ENCODE measurements at places on chromosomes 5 and 9.
A peak's percentile ranks its signal among the peaks of the same experiment; 100 is the strongest.

DNA sequence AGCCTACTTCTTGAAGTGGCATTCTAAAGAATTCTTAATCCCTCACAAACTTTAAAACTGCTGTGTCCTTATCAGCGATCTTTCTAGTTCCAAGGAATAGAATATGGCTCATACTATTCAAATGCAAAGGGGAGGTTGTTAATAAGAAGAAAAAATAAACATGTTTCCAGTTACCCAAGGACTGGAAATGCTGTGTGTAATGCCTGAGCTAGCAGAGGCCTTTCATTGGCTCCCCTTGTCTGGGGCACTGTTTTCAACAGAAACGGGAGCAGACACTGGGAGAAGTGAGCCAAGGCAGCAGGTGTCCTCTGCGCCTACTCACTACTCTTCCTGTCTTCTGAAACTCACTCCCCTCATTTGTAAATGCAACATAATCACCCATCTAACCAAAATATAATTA is 253.0 kb downstream of the MARCHF11 start:
- no peak for DNase-seq

GRCh38 chr9:17609312-17610005 is 30.6 kb downstream of the SH3GL2 start:
- DNase-seq: no peak

GRCh38 chr5:34609951-34610441 is 46.1 kb upstream of the RAI14 start:
- no peak for DNase-seq

GRCh38 chr5:144100702-144101101 is 69.8 kb downstream of the YIPF5 start:
- no peak for DNase-seq

GRCh38 chr5:116137544-116138378 is 52.9 kb downstream of the COMMD10 start:
- DNase-seq: peak; percentile 66

Measured in foreskin fibroblast (primary cell).